ENCODE measurements at places on chromosomes 1 and 21.

GRCh38 chr1:116001739-116002487, 25.6 kb downstream of the SLC22A15 start:
- no peak for DNase-seq

DNA sequence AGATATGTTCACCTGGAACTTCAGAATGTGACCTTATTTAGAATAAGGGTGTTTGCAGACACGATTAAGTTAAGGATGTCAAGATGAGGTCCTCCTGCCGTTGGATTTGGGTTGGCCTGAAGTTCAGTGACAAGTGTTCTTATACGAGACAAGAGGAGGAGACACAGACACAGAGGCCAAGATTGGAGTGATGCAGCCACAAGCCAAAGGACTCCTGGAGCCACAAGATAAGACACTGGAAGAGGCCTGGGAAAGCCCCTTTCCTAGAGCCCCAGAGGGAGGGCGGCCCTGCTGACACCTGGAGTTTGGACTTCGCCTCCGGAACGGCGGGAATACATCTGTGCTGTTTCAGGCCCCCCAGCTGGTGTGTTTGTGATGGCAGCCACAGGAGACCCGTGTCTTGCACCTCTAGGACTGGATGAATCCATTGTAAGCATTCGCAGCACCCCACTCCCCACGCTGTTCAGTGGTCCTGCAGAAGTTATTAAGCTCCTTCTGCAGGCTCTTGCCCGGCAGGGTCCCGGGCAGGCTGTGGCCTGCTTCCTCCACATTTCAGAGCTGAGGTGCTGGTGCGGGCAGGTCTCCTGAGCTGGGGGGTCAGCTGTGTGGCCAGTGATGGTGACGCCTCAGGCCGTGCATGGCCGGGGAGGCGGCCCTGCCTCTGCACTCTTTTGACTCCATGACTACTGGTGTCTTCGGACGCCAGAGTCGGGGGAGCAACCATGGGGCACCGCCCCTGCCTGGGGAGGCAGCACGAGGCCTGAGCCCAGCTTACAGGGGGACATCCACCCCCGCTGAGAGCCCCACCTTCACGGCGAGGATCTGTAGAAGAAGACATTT, 34.6 kb downstream of the UMODL1 start:
- DNase-seq: no peak

DNA sequence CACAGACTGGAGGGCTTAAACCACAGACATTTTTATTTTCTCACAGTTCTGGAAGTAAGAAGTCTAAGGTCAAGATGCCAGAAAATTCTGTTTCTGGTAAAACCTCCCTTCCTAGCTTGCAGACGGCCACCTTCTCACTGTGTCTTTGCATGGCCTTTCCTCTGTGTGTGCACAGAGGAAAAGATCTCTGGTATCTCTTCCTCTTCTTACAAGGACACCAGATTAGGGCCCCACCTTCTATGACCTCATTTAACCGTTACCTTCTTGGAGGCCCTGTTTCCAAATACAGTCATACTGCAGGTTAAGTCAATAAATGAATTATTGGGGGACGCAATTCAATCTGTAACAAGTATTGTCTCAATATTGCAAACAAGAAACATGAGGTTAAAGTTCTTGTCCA, 63.0 kb upstream of the PRDX6 start:
- no peak for DNase-seq

- DNase-seq: no peak
Measured at GRCh38 chr1:2607641-2608091, 21.1 kb downstream of the PRXL2B start.

GRCh38 chr21:42199868-42200463, 19.0 kb upstream of the ABCG1 start:
- DNase-seq: no peak

DNA sequence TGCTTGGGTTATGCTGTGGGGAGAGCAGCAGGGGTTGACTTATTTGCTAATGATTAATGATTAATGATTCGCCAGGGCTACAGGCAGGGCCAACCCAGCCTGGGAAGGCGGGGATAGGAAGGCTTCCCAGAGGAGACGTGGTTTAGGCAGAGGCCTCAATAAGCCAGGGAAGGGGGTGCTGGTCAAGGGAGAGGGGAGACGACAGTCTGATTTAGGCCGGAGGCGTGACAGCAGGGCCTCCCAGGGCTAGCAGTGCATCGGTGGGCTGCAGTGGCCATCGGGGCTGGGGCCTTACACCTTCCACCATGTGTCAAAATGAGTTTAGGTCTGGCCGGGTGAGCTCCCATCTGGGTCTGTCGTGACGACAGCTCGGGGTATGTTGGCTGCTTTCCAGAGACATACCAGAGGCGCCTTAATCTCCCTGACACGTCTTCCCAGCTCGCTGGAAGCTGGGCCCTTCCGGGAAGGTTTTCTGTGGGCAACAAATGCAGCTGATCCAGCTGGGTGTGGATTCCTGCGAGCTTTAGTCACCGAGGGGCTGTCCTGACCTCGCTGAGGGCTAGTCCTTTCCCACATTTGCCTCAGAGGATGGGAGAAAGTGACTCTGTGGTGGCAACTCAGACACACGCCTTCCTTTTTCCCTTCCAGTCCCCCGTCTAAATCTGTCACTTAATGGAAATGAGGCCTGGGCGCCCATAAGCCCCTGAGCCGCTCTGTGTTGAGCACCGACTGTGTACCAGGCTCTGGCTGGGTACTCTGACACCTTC, 3.7 kb upstream of the SLC1A7 start:
- DNase-seq: peak; percentile 87

- no peak for DNase-seq
Measured at GRCh38 chr1:75461808-75462325, 149.0 kb downstream of the SLC44A5 start.

DNA sequence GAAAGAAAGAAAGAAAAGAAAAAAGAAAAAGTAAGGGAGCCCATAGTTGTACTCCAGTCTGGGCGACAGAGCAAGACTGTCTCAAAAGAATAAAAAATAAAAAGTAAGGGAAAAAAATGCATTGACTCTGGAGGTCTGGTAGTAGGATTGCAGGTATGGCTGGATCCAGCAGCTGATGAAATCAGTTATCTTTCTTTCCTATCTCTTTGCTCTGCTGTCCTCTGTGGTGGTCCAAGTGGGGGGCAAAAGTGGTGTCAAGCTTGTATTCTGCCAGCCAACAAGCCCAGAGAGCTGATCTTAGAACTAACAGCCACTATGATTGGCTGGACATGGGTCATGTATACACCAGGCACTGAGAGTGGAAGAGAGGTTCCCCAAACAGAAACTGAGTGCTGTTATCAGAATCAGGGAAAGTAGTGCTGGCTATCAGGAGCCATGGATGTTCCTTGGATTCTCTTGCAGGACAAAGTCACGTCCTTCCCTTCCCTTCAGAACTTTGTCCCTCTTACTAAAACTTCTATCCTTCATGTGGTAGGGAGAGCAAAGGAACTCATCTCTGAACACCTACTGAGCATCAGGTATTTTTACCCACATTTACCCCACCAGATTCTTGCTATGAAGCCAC, 3.5 kb upstream of the FBLIM1 start:
- no peak for DNase-seq

- no peak for DNase-seq
Measured at GRCh38 chr1:44721485-44722361, 9.2 kb downstream of the RNU5D-1 start.

DNA sequence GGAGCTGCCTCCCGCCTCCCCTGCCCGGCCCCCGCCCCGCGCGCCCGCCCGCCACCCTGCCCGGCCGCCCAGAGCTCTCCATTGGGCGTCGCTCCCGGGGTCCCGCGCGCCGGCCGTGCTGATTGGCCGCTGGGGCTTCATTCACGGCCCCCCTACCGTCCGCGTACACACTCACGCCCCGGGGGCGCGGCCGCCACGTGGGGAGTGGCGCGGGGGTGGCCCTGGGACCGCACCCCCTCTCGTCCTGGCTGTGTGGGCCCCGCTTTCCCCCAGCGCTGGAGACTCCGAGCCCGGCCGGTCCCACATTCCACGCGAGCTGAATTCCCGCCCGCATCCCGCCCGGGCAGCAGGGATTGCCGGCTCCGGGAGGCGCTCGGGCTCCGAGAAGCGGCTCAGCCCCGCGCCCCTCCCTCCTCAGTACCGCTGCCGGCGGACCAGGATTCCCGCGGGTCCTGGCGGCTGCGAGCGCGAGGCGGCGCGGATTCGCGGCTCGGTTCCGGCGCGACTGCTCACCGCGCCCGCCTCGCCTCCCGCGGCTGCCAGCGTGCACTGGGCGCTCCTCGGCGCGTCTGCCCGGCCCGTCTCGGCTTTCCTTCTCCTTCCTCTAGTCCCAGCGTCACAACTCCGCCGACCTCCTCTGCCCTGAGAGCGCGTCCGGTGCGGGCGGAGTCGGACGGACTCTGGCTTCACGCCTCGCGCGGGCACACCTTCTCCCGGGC, 450 bp upstream of the POU3F1 start:
- peak; percentile 72 for DNase-seq

DNA sequence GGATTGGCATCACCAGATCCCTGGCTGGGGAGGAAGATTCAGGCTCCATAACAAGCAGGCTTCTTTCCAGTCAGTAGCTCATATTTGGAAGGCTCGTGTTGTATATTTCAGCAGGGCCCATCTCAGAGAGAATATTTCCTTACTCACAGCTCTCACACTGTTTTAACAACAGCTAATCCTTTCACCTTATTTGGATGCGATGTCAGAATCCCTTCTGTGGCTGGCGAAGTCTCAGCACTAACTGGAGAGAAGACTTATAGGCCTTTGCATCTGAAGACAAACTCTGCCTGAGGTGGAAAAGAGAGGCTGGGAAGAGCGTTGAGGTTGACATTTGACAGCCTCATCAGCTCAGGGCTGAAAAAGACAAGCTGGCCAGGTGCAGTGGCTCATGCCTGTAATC, 47.2 kb upstream of the CAPZB start:
- no peak for DNase-seq

GRCh38 chr21:26965907-26966581, 844 bp downstream of the ADAMTS5 start:
- DNase-seq: peak; percentile 67

DNA sequence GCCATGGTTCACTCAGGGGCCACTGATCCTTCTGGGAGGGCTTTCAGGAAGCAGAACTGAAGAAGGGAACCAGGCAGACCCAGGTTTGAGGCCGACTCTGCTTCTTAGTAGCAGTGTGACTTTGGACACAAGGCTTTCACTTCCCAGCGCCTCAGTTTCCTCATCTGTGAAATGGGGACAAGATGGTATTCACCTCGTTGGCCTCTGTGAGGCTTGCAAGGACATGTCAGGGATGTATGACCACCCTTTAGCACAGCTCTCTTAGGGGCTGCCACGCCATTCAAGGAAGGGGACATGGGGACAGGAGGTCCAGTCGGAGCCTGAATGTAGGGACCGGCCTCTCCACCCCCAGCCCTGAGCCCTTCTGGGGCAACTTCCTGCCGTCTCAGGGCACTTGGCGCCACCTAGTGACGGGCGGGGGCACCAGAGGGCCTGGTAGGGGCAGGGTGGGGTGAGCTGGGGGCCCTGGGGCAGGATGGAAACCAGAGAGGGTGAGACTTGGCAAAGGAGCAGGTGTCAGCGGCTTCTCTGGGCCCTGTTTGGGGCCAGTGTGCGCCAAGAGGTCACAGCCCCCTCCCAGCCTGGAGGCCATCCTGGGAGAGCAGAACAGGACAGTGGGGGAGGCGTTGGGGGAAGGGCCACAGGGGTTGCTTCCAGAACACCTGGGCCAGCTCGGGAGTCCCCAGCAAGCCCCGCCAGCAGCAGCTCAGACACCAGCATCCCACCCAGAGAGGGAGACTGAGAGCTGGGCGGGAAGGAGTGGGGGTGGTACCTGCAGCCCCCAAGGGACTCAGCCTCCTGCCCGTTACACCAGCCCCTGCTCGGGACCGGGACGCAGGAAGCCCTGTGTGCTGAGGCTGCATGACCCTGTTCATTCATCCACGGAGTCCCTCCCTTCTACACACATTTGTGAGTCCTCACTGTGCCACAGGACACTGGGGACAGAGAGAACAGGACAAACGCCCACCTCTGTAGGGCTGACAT, 102.5 kb upstream of the TARDBP start:
- no peak for DNase-seq

DNA sequence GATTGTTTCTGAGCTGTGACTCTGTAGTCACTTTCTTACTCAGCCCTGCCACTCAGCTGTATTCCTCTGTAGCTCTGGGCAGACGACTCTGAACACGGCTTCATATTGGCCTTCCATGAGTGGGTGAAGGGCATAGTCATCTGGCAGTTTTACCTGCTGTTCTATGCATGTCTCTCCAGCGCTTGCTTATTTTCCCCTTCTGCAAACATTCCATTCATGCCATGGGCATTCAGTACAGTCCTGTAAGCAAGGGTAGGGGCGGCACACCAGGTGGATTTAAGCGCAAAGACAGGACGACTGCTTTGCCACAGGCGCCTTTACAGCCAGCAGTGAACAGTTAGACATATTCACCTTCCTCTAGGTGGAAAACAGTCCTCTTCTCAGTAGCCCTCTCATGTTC, 4.4 kb upstream of the WDR26 start:
- DNase-seq: no peak

GRCh38 chr1:182205351-182206022, 144.0 kb upstream of the ZNF648 start:
- DNase-seq: no peak

GRCh38 chr1:7845761-7846160, 7.1 kb downstream of the UTS2 start:
- DNase-seq: no peak

GRCh38 chr1:43969416-43969745, 429 bp upstream of the DPH2 start:
- no peak for DNase-seq

DNA sequence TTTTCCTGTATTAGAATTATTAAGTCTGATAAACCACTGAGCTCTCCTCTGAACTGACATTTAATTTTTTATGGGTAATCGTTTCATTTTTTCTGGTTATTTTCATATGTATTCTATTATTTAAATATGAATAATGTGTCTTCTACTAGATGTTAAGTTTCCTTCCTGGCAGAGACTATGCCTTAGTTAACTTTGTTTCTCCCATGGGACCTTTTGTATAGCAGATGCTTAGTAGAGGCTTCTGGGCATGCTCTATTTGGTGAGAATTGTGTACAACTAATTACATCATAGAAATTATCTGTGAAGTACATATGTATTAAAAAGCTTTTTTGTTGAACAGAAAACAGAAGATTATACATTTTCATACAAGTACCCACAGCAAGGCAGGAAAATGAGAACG, 23.4 kb downstream of the CTBS start:
- no peak for DNase-seq

DNA sequence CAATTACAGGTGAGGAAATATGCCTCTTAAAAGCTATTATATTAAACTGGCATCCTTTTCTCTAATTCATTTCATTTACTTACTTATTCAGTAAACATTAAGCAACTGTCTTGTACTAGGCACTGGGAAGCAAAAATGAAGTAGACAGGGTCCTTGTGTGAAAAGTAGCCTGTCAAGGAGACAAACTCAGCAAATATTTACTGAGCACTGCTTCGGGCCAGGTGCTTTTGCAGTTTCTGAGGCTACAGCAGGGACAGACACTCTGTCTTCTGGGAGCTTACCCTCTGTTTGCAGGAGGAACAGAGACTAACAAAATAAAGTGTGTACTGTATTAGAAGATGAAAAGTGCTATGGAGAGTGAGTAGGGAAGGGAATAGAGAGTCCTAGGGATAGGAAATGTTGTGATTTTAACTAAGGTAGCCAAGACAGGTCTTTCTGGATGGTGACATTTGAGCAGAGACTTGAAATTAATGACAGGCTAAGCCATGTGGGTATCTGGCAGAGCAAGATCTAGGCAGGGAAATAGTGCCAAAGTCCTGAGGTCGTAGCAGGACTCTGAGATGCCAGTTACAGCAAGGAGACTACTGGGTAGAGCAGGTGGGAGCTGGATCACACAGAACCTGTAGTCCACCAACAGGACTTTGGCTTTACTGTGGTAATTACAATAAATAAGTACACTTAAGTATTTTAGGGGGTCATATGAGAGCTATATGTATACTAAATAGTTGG, 133.0 kb downstream of the ITSN1 start:
- no peak for DNase-seq

GRCh38 chr1:20873311-20873710, 86.2 kb upstream of the HP1BP3 start:
- no peak for DNase-seq

All from mesothelial cell of epicardium (in vitro differentiated cells).